Stimulated activated naive CD8-positive, alpha-beta T cell treated with anti-CD3 and anti-CD28 coated beads, Interleukin-15, amount 100 ng/mL, for 72 hours (primary cell): ENCODE measurements at places on chromosomes 1 and 21.

GRCh38 chr1:206683313-206683712 lies 1.4 kb upstream of the MAPKAPK2 start:
- DNase-seq = no peak

DNA sequence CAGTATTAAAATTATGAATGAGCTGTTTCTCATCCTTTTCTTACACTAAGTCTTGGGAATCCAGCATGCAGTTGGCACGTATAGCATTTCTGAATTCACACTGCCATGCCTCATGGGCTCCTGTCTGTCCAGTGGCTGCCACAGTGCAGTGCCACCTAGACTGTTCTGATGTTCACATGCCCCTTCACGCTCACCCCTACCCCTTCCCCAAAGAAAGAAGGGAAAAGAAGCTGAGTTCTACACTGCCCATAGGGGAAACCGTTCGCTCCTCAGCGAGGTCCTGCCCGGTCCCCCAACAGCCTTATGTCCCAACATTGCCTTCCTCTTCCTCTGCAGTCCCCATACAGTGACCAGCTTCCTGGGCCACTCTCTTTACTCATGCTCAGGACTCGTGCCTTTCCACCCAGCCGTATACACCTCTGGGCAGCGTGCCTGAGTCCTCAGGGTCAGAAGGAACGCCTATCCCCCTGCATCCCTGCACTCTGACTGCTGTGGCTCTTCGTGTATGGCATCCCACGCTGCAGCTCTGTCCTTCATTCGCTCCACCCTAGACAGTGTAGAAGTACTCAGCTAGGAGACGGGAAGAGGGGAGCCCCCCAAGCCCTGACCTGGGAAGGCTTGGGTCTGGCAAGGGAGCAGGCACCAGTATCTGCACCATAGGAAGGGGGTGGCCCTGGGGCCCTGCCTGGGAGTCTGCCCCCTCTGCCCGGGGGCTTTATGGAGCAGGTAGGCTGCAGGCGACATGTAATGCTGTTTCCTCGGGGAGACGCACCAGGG lies 24.1 kb upstream of the ARF1 start:
- DNase-seq = no peak

- DNase-seq = peak; percentile 73
Observed at GRCh38 chr1:3530926-3531818, 76.7 kb downstream of the ARHGEF16 start.

- no peak for DNase-seq
Observed at GRCh38 chr1:6345460-6345859, 48.1 kb downstream of the ACOT7 start.

DNA sequence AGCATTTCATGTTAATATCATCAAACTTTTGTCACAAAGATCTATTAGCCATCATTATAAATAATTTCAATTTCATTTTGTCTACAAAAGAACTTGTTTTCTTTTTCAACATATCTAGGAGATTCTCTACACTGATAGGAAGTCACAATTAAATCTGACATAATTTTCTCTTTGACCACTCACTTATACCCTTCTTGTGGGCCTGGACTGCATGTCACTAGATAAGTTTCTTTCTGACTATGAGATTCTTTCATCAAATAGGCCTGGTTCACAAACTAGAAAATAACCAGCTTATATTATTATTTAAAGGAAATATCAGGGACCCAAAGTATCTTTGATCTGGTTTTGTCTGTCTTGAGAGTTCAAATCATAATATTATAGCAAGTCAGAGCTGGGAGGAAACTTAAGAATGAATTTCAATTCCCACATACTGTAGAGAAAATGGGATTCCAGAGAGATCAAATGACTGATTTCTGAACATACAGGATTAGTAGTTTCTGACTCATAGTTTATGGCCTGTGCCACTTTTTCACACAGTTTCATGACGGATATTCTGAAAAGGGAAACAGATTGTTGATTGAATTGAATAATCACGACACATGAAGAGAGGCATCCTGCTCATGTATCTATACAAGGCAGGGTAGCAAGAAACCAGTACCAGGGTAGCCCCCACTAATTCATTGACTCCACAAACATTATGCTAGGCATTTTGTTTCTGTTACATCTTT lies 355.8 kb downstream of the GPATCH2 start:
- no peak for DNase-seq

GRCh38 chr1:234544087-234544579 lies 65.2 kb upstream of the TARBP1 start:
- peak; percentile 15 for DNase-seq

DNA sequence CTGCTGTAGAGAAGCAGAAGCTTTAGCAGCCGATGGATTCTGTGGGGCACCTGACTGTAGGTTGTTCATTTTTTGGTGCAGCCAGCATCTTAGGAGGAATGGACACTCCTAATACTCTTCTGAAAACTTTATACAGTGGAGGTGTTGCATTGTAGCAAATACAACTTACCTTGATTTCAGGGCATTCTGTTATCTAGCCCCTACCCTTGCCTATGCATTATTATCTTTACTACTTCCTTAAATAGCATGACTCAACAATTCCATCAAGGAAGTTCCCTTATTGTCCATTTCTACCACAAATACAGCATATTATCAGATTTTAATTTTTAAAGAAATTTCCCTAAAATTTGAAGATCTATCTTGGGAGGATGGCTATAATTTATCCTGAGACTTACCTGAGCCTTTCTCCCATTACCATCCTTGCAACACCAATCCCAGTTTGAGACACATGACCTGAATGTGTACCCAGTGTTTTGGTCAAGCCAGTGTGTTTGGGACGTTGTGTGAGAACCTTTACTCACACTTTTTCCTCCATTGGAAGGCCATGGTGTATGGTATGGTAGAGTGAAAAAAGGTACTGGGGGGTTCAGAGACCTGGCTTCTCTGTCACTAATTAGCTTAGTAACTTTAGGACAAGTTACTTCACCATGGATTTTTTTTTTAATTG lies 9.2 kb downstream of the POU2F1 start:
- DNase-seq = no peak

GRCh38 chr1:18727956-18728355 lies 97.3 kb downstream of the PAX7 start:
- no peak for DNase-seq

GRCh38 chr1:46529031-46529630 lies 22.3 kb downstream of the KNCN start:
- DNase-seq = peak; percentile 32
